ENCODE measurements at places on chromosomes 3 and 15.

- DNase-seq, result no peak
Observed at GRCh38 chr3:51568996-51569395, 30.5 kb downstream of the RAD54L2 start.

DNA sequence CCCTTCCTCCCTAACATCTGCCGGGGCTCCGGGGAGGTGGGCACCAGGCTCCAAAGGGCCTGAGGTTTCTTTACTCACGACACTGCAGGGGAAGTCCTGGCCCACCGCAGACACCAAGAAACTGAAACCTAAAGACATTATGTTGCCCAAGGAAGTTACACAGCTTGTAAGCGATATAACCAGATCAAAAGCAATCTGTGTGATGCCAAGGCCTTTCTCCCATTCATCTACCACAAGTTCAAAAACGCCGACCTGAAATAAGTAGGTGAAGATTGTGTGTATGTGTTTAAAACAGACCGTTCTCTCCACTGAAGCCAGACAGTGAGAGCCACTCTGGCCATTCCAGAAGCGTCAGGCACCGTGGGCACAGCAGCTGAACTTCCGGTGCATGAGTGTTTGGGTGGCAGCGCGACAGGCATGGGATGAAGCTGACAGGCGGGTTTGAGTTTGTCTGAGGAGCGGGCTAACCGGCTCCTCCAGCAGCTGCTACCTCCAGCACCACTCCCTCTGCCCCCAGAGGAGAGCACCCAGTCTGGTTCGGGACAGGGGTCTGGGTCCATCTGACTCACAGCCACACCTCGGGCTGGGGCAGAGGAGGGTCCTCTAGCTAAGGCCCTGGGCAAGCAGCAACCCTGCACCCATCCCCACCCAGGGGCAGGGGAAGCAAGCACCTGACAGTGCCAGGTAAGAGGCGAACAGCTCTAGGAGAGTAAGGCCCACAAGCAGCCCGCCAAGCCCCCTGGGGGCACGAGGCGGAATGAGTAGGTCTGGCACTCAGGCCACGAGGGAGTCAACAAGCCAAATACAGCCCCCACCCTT is 1.3 kb downstream of the TNK2 start:
- peak; percentile 82 for DNase-seq

DNA sequence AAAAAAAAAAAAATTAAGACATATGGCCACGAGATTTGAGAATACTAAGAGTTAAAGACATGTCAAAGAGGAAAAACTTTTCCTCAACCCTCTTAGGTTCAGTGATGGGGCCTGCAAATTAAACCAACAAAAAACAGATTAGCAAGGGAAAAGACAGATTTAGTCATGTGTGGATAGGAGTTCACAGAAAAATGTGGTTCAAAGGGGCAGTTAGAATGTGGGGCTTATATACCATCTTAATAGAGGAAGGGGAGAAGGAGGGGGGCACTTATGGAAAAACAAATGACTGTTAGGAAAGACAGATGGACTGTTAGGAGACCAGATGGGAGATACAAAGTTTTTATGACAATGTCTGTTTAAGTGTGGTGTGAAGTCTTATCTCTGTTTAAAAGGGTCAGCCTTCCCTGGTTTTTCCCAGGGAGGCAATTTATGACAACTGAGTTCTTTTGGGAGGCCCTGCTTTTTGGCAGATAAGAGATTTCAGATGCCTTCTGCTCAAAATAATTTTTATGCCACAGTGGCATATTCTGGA is 68.7 kb upstream of the FURIN start:
- DNase-seq, result no peak

DNA sequence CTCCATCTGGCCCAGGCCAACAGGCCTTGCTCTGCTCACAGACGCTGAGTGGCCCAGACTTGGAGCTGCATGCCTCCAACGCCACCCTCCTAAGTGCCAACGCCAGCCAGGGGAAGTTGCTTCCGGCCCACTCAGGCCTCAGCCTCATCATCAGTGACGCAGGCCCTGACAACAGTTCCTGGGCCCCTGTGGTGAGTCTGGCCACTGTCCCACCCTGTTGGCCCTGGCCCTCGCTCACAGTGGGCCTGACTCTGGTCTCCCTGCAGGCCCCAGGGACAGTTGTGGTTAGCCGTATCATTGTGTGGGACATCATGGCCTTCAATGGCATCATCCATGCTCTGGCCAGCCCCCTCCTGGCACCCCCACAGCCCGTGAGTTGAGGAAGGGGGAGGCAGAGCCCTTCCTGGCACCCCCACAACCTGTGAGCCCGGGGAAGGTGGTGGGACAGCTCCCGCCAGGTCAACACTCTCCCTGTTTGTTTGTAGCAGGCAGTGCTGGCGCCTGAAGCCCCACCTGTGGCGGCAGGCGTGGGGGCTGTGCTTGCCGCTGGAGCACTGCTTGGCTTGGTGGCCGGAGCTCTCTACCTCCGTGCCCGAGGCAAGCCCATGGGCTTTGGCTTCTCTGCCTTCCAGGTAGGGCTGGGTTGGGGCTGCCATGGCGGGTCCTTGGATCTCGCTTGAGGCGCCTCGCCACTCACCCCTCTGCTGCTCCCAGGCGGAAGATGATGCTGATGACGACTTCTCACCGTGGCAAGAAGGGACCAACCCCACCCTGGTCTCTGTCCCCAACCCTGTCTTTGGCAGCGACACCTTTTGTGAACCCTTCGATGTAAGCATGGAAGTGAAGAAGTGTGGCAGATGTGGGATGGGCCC is 10.0 kb downstream of the NT5DC2 start:
- DNase-seq, result no peak

DNA sequence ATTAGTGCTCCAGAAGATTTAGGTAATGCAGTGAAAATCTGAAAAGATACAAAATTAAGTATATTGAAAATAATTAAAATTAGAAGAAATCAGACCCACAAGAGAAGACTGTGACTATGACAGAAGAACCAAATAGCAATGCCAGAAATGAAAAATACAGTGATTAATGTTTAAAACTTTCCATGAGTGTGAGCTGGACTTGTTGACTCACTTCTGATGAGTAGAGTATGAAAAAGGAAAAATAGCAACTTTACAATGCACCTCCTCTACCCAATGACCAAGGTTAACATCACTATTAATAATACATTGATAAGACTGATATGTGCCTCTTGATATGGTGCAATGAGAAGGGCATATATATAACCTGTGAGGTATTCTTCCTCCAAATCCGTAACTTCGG is 39.3 kb upstream of the SLC22A13 start:
- no peak for DNase-seq

DNA sequence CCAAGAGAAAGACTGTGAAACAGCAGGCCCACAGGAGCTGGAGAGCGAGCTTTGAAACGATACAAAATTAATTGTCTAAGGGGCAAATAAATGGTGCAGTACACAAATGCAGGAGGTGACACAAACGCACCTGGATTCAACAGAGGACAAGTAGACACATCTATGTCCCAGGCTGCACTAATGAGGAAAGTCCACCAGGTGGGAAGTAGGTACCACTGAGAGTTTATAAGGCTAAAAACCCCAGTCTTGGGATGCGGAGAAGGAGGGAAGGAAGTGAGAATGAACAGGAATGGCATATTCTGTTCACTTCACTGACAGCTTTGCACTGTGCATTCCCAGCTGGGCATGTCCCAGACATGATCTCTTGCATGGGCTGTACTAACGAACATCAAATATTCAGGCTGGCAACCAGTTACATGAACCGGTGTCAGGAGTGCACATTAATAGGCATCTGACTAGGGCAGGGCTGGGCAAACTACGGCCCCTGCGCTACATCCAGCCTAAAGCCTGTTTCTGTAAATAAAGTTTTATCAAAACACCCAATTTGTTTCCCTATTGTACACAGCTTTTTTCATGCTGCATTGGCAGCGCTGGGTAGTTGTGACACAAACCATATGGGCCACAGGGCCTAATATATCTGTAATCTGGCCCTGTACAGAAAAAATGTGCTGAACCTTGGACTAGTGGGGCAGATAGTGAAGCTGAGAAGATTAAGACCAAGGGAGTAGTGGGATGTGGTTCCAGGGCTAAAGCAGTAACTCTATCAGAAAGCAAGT is 107.0 kb downstream of the IGF2BP2 start:
- no peak for DNase-seq

Data from posterior cingulate gyrus (tissue), 11 donors.